Spleen (tissue), 13 donors: ENCODE measurements at places on chromosomes 6 and 20. TPM values are rescaled to one million over a fixed set of nuclear protein-coding genes. Genes with fewer than 3 reads are reported as not detected.

- no peak for DNase-seq
Observed at GRCh38 chr6:133555685-133556084, 314.5 kb downstream of the EYA4 start.

GRCh38 chr6:35765739-35766138 is 10.7 kb upstream of the CLPSL2 start:
- DNase-seq = no peak

GRCh38 chr20:43911066-43911465 is 3.6 kb upstream of the TOX2 start:
- DNase-seq = no peak

DNA sequence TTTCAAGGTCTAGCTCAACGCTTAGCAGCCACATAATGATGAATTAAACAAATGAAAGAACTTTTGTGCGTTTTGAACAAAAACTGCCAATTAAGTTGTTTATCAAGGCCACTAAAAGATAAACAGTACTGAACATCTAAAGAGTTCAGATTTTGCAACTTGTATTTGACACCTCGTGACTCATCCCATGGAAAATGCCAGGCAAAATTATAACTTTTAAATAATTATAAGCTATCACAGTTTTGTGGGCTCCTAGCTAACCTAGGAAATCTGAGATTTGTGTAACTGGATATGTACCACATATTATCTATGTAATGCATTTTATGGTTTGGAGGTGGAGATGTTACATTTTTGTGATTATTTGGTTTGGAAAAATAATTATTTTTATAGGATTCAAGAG is 9.6 kb upstream of the BAG2 start:
- DNase-seq = no peak

Gene TAF11
- polyA plus RNA-seq = 34.3 TPM
